ENCODE measurements at places on chromosomes 5 and 9.

- no peak for DNase-seq
Measured at GRCh38 chr5:82386576-82386975, 108.4 kb upstream of the RPS23 start.

DNA sequence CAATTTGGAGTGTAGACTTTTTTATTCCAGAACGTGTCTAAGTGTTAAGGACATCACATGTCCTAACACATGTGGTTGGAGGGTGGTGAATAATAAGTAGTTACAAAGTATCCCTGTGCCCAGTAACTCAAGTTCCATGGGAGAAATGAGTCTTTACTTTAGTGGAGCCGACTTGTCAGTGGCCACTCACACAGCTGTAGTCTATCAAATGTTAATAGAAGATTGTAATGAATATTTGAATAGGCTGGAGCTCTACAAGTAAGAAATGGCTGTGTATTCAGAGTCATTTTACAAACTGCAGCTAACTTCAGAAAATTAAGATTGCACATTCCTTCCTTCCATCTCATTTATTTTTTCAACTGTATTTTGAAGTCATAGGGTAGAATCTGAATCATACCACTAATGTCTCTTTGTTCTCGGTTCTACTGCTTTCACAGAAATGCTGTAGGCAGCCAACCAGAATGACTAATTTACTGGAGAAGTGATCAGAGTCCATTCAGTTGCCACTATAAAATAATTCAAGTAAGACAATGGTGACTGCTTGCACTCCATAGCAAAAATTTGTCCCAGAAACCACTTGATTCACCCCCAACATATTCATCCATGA, 394.8 kb downstream of the NR2F1-AS1 start:
- DNase-seq: no peak

- DNase-seq: no peak
Measured at GRCh38 chr9:33921967-33922895, 105.3 kb downstream of the UBE2R2 start.

GRCh38 chr5:76402251-76402885, 717 bp upstream of the IQGAP2 start:
- peak; percentile 77 for DNase-seq

Data from femur (tissue), 1 donor.